ENCODE measurements at places on chromosomes 16 and 17.

DNA sequence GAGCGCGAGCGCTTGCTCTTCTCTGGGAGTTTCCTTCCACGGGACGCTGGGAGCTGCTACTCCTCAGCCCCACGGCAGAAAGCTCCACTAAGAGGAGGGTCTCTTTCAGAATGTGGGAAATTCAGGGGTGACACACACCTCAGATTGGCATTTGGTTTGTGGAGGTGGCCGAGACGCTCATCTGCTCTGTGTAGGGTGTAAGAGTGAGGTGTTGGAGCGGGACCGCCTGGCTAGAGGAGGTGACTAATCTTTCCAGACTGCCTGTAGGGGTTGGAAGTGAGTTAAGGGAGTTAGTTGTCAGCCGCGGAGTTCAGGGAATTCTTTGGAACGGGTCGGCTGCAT lies 735 bp downstream of the PSMD11 start:
- no peak for DNase-seq

- DNase-seq, result no peak
These were observed 99.0 kb downstream of the OR1D5 start for GRCh38 chr17:2964370-2964769.

GRCh38 chr16:263182-263774 lies 12.5 kb downstream of the RGS11 start:
- DNase-seq, result no peak

GRCh38 chr17:78231991-78232858 lies 794 bp downstream of the TMEM235 start:
- DNase-seq, result no peak

DNA sequence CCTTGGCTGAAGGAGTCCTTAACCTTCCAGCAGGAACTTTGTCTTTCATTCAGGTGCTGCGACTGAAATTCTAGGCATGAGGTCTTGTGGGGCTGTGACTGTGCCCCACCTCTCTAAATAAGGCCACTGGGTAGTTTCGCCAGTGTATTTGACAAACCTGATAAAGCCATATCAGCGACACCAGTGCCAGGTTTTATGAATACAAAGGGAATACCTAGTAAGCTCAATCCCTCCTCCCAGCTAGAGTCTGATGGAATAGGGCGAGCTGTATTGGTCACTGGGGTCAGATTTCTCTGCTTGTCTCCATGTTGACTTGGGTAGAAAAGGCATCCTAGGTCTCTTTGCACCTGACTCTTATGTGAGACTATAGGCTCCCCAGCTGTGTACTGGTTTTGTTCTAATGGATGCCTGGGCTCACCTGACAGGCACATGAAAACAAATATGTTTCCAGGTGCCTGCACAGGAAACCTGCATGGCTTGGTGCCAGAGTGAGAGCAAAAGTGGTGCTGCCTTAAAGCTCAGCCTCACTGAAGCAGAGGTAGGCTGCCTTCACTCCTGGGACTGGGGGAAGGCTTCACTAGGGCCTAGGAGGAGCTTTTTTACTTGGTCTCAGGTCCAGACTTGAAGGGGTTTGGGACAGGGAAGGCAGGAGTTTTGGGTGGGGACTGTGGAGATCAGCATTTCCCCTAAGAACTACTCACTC lies 8.3 kb downstream of the SLC7A6 start:
- DNase-seq, result no peak
